Stimulated activated CD4-positive, alpha-beta T cell treated with anti-CD3 and anti-CD28 coated beads, Interleukin-15, amount 100 ng/mL, for 1 hour (primary cell): ENCODE measurements at places on chromosomes 11 and 22.
A peak's percentile ranks its signal among the peaks of the same experiment; 100 is the strongest.

DNA sequence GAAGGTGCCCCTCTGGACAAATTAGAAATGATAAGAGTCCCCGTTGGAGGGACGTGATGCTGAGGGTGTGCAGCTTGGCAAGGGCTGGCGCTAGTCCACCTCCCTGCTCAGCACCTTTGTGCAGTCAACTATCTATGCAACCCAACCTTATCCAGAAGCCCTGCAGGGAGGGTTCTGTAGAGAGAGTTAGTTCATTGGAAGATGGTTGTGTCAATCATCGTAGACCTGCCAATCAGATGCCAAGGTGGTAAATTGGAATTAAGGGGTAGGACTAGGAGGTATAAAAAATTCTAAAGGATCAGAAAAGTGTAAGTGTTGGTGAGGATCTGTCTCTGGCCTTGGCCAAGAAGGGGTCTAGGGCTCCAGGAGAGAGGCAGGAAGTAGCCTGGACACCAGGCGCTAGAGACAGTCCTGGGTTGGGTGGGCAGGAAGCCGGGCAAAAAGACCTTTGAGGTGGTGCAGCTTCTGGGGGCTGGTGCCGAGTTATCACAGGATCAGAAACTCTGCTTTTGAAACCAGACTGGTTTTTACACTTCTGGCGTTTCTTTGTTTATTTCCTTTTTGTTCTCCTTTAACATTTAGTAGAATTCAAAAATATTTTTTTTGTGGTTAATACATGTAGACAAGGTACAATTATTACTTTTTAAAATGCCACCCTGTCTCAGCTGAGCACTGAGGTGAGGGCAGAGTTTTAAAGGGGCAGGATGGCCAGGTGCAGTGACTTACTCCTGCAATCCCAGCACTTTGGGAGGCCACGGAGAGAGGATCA, 1.6 kb downstream of the C1QTNF6 start:
- DNase-seq, result no peak

- DNase-seq, result no peak
These were observed 5.5 kb upstream of the ANKK1 start for GRCh38 chr11:113382121-113382520.

- DNase-seq, result peak; percentile 68
These were observed at the start of gene CAPRIN1 for GRCh38 chr11:34051349-34052035. Gene CAPRIN1 (plus strand): TSS chr11:34051731. CDS start chr11:34052421, 690 bp downstream.

- DNase-seq, result no peak
These were observed 2.4 kb upstream of the MUC2 start for GRCh38 chr11:1072116-1072820.

- no peak for DNase-seq
These were observed 11.3 kb downstream of the MUC5B start for GRCh38 chr11:1234054-1234720.

DNA sequence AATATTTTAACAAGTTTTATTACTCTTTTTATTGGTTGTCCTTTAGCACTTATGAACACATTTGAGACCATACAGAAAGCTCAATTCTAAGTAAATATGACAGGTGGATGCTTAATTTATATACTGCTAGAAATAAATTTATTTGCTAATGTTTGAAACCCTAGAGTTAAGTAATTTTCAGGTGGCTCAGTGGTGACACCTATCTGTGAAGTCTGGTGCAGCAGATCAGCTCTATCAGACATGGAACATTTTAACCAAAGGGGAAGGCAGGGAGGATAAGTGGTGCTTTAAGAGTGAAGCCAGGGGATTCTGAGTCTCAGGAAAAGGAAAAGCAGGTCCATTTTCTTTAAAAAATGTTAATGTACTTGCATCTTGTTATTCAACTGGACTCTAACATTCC, 175.8 kb downstream of the DSCAML1 start:
- no peak for DNase-seq

GRCh38 chr11:64372021-64372420, 13.1 kb downstream of the RPS6KA4 start:
- no peak for DNase-seq

DNA sequence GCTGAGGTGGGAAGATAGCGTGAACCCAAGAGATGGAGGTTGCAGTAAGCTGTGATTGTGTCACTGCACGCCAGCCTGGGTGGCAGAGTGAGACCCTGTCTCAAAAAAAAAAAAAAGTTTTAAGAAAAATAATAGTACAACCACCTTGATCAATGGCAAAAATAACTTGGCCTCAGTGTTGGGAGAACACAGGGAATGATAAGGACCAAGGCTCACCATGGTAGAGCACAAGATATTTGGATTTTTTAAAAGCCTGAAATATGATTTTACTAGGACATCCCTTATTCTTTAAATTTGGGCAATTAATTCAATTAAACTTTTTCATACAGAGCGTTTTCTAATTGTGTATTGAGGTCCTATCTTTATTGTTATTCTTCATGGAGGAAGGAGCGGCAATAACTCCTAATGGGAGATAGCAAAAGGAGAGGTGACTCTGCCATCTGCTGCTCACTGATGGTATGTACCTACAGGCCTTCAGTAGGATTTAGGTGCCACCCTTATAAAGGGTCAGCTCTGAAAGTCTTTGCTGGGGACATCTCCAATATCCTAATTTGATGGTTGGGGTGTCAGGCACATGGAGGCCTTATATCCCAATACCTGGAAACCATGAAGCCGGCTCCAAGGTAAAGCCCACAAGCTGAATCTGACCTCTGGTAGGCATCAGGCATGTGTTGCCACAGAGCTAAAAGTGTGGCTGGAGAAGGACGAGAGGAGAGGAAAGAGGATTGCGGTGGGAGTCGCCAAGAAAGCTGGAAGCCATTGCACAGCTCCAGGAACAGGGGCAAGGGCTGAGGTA, 21.9 kb upstream of the POLD3 start:
- DNase-seq, result no peak
